Stimulated activated CD8-positive, alpha-beta memory T cell treated with anti-CD3 and anti-CD28 coated beads, Interleukin-4, amount 100 ng/mL, for 1 hour (primary cell): ENCODE measurements at places on chromosomes 11 and 22.

DNA sequence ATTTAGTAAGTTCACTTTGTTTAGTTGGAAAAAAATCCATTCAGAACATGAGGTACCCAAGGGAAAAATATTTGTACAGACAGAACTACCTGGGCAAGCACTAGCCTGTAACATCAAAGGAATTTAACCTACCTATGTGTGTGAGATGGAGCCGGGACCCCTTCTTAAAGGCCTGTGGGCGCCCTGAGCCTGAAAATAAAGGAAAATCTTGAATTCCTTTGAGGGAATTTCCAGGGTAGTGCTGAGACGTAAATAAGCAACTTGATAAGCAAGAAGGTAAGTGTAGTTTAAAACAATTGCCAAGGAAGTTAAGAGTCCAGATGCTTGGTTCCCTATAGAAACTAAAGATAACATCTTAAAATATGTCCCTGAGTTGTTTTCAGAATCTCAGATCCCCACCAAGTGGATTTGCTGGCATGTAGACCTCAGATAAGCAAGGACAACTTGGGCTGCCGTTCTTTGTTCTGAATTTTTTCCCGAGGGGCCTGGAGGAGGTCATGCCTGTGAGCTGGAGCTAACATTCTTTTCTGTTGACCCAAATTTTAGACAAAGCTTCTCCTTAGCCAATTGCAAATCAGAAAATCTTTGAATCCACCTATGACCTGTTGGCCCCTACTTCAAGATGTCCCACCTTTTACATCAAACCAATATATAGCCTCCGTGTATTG, 31.0 kb downstream of the MED17 start:
- DNase-seq: no peak

DNA sequence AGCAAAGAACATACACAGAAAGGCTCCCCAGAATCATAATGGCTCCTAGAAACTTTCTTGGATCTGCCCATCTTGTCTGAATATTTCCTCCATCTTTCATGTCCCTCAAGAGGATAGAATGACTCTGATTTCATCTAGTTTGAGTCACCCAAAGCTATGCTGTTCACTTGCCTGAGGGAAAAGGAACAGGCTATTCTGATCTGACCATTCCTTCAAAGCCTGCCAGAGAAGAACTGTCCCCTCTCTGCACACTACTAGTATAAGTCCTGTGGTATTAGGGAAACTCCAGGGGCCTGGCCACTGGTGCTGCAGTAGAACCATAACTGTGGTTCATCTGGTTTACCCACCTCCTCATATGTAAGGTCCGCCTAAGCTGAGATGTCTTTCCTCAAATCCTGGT, 2.4 kb upstream of the PATE1 start:
- no peak for DNase-seq

DNA sequence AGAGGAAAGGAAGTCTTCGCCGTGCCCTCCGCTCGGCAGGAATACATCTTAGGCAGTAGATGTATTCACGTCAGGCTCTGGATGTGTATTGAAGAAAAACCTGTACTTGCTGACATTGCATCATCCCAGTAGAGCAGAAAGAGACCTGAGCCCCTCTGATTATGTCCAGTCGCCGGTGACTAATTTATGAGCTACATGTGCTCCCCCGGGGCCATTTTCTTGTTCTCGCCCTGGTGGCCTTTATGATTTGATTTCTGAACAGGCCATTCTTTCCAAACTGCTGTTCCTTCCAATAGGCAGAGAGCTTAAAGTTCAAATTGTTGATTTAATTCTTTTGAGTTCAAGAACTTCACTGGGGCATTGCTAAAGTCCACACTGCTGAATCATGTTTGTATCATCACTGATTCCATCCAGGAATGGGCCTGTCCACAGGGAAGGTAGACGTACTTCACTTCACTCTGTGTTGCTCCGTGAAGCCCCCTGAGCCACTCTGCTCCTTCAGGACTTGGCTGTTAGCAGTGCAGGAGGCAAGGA, 137.3 kb upstream of the RASSF10 start:
- DNase-seq: no peak

- DNase-seq: no peak
Measured at GRCh38 chr11:122157653-122158161, 41.7 kb upstream of the BLID start.

GRCh38 chr11:8913961-8914660, 3.1 kb downstream of the AKIP1 start:
- no peak for DNase-seq

- no peak for DNase-seq
Measured at GRCh38 chr11:46554213-46555147, 39.3 kb downstream of the AMBRA1 start.
